ENCODE measurements at places on chromosomes 11 and 22.

DNA sequence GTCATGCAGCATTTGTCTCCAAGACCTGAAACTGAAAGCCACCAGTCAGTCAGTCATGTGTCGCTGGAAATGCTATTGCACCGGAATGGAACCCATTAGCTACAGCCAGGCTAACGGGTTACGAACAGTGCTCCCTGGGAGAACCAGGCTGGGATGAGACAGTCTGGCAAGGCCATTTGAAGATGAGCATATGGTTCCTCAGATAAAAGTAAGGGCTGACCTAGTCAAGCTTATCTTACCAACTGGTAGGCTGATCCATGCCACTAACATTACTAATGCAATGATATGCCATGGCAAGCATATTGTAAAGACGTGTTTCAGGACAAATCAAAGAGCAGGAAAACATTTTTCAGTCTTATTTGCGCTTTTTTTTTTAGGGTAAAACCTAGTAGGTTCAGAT, 28.4 kb downstream of the NAP1L4 start:
- no peak for DNase-seq

DNA sequence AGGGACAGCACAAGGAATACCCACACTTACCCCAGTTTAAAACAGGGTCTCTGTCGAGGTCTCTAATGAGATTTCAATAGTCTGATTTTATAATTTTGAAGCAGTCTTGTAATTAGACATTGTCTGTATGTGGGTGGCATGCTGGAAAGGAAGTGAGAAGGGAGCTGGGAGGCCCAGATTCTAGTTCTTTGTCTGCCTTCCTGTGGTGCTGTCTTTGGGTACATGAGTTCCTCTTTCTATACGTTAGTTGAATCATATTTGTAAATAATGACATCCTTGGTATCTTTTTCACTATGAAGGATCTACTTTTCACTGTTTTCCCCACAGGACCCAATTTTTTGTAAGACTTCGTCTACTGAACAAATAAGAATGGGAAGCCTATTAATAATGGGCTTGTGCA, 42.0 kb upstream of the TENM4 start:
- no peak for DNase-seq

DNA sequence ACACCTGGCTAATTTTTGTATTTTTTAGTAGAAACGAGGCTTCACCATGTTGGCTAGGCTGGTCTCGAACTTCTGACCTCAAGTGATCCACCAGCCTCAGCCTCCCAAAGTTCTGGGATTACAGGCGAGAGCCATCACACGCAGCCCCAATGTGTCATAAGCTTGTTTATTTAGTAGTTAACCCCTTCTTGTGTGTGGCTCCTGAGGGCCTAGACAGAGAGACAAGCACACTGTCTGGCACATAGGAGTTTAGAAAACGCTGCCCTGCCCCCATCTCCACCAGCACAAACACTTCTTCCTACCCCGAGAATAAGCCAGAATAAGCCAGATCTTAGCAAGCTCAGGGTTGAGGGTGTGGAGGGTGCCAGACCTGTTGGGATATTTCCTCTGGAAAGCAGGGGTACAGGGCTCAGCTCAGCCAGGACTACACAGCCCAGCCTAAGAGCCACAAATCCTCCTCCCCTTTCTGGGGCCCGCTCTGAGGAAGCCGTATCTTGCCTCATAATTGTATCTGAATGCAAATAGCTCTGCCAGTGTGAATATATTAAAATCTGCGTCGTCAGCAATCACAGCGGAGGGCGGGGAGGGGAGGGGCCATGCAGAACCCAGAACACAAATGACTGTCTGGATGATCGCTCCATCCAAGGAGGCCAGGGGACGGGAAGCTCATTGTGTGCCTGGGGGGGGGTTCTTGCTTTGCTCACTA, 247.3 kb downstream of the MN1 start:
- DNase-seq, result no peak

DNA sequence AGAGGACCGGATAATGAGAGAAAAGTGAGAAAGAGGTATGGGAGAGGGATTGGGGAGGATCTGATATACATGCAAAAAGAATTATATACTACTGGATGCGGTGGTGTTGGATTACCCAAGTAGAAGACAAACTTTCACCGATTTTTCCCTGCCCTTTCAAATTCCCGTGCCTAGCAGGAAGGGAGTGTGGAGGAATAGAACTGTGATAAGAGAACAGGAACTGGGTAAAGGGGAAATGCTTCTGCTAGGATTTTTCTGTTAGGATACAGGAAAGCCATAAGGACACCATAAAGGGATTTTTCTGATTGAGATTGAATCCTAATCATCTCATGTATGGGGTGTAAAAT, 480 bp upstream of the MTMR2 start:
- no peak for DNase-seq

DNA sequence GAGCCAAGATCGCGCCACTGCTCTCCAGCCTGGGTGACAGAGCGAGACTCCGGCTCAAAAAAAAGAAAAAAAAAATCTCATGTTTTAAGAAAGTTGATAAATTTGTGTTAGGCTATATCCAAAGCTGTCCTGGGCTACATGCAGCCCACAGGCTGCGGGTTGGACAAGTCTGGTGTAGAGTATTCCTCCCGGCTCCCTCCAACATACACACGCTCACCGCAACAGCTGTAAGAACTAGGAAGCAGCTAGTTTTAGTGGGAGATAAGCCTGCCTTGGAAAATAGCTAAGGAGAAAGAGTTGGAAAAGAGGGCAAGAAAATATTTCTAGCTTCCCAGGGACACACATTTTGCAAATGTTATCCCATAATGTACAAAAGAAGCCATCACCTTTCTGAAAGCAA, 46.6 kb downstream of the CELF1 start:
- no peak for DNase-seq

- DNase-seq, result no peak
Observed at GRCh38 chr11:23095650-23096189, 235.4 kb upstream of the CCDC179 start.
